ENCODE measurements at places on chromosomes 1 and 21.

DNA sequence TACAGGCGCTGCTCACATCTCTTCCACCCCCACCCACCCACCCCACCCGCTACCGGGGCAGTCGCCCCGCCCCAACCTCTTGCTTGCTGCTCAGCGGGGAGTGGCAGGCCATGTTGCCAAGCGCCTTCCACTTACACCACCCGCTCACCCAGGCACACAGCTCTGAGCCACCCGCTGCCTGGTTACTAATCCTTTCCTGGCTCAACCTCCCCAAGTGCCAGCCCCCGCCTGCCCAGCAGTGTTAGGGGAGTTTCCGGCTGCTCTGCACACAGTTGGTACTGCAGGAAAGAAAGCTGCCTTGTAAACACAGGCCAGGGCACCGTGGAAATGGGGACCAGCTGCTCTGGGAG, 56.2 kb downstream of the LACTBL1 start:
- DNase-seq = no peak

GRCh38 chr1:213986020-213986924, 1.5 kb upstream of the PROX1 start:
- no peak for DNase-seq

DNA sequence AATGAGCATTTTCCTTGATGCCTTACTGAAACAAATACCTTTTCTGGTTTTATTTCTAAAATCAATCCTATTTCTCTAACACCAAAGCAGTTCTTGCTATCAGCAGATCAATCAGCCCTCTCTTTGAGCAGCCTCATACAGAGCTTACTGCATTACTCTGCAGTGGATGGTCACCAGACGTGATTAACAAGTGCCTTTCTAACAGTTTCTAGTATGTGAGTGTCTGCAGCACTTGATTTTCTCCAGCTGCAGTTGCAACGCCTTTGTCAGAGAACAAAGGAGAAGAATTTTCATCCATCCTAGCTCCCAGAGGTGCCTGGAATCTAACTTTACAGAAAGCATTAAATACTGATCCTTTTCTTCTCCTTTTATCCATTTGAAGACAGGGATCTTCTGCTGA, 177.3 kb upstream of the SGIP1 start:
- DNase-seq = no peak

DNA sequence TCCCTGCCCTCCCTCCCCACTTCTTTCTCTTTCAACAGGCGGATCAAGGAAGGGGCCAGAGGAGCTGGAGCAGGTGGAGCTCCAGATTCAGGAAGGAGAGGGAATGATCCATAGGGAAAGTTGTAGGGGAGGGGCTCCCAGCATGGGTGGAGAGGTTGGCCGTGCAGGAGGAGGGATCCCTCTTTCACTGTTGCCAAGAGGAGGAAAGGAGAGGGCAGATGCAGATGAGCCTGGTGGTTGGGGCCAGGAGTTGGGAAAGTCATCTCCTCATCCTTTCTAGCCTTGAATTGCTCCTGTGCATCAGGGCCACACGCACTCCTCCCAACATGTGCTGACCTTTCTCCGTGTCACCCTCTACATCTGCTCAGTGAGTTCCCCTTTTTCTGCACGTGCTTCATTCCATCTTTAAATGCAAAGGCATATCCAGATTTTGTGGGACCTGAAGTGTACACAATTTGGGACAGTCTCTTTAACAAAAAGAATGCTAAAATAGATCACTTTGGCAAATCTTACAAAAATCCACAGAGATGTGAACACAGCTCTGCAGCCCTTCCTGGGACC, 32.4 kb downstream of the ZBTB18 start:
- no peak for DNase-seq

DNA sequence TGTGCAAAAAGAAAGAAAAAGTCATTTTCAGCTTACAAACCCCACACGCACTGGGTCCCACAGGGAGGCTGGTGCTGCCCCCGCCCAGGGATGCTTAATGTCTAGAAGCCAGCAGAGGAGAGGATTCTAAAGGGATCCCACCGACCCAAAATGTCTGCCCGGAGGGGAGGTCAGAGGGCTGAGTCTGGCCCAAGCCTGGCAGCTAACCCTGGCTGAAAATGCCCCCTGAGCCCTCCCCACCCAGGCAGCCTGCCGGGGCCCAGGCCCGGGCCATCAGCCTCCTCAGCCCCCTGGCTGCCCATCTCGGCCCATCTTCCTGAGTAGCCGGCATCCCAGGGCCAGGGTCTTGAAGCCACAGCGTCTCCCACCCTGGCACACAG, 33.5 kb downstream of the ACOT7 start:
- DNase-seq = no peak

- no peak for DNase-seq
Measured at GRCh38 chr1:151418081-151418480, 18.7 kb downstream of the PSMB4 start.

Measured in stimulated activated CD4-positive, alpha-beta T cell treated with anti-CD3 and anti-CD28 coated beads, Interleukin-4, amount 100 ng/mL, for 4 hours (primary cell).